ENCODE measurements at places on chromosomes 5 and 9.
A peak's percentile ranks its signal among the peaks of the same experiment; 100 is the strongest.

DNA sequence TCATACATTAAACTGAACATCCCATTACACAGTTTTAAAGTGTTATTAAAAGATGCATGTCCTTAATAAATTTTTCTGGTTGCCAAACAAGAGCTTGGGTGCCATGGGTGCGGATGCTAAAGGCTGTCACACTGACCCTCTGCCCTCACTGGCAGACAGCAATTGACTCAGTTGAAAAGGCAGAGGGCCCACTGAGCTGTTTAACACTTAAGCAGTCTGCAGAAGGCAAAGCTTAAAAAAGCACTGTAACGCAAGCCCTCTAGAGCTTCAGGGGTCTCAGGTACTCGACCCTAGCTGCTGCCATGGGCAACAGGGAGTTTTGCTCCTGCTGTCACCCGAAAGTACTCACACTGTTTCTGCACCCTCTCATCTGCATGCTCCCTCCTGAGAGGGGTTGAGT is 726.4 kb upstream of the TYRP1 start:
- DNase-seq: no peak

DNA sequence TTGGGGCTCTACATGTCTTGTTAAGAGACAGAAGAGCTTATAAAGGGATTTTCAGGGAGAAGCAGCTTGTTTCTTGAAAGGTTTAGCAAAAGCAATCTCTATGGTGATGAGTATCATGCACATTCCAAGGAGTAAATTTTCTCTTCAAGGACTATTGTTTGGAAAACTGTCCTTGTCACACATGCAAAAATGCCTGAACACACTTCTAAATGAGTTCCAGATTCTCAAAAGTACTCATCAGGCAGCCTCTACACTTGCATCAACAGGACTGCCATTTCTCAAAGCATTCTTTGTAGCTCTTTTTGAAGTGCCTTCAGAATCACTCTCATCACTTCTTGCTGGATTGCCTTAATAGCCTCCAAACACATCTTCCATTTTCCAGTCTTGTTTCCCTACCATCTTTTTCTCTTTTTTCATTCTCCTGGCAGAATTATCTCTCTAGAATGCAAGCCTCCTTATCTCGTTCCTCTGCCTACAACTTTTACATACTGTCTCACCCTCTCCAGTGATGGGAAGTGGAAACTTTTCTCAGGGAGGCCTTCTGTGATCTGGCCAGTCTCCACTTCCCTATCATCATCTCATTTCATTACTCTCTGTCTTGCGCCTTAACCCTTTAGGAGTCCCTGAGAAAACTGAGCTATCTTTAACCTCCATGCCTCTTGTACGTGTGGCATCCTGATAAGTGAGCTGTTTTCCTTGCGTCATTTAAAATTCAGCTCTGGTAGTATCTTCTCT is 631.5 kb upstream of the TLE4 start:
- no peak for DNase-seq

DNA sequence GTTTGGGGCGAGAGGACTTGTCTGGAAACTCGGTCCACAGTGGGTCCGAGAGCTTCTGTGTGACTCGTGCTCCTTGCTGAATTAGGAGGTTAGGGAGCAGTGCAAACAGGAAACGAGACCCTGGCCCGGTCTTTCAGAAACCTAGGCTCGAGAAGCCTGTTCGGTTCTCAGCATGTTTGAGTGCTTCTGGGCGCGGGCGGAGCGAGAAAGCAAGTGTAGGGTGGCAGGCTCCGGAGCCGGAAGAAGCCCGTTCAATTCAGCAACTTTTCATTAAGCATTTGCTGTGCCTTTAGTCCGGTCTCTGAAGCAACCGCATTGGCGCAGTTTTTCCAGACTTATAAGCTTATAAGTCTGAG is 547 bp downstream of the CLTA start:
- peak; percentile 21 for DNase-seq

GRCh38 chr9:126793686-126794417 is 11.0 kb upstream of the ZBTB43 start:
- no peak for DNase-seq

GRCh38 chr9:78280982-78281668 is 15.8 kb upstream of the PSAT1 start:
- no peak for DNase-seq

- DNase-seq: no peak
These were observed 278.3 kb upstream of the PTGER4 start for GRCh38 chr5:40401284-40402006.

DNA sequence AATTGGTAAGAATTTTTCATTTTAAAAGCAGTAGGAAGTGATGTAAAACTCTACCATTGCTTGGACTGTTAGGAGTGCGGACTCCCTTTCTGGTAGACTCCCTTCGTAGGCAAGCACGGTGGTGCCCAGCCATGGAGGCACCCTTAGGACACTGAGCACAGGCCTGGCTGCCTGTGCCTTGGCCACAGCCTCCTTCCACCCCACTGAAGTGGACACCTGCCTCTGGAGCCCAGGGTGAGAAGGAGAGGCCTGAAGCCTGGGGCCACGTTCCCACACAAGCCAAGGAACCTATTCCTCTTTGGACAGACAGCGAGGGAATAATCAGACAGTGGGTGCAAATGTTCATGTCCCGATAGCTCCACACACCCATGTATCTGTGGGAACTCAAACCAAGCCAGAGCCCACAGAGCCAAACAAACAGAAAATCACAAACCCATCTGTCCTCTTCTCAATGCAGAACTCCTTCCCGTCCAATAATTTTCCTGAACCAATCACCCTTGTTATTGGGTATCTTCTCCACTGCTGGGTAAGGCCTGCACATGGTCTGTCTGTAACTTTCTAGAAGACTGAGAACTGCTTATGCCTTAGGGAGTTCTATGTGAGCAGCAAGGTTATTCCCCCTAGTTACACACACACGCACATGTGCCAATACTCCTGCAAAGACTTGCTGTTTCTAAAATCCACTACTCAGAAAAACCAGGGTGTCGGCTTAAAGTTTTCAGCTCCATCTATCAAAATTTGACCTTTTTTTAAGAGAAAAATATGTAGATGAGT is 45.2 kb downstream of the UBE2QL1 start:
- DNase-seq: no peak

DNA sequence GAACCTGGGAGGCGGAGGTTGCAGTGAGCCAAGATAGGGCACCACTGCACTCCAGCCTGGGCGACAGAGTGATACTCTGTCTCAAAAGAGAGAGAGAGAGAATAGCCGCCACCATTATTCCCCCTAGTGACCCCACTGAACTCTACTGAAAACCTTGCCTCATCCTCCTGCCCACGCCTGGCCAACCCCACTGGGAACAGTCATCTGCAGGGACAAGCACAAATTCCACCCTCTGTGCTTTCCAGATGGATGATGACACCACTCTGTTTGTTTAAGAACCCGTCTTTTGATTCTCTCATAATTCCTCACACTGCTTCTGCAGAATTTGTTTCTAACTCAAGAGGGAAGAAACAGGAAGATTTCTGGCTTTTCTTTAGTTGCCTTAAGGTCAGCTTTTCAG is 12.2 kb downstream of the BHMT2 start:
- DNase-seq: no peak

DNA sequence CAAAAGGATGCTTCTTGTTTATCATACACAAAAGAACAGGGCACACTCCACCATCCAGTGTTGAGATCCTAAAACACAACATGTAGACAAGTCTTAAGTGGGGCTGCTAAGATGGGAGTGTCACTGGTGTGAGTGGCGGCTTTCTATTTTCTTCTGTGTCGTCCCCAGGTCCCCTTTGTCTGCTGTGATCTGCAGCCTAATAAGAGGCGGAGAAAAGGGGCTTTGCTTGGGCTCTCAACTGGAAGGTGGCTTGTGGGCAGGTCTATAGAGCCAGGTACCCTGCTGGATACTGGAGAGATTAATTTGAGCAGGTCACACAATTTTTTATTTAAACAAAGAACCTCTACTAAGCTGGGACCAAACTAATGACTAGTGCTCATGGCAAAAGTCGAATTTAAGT is 126.1 kb upstream of the SAP30L start:
- DNase-seq: no peak

- peak; percentile 55 for DNase-seq
These were observed 28.2 kb downstream of the SLC6A7 start for GRCh38 chr5:150217873-150218692.

GRCh38 chr5:130601-131131 is 38.7 kb downstream of the PLEKHG4B start:
- no peak for DNase-seq

GRCh38 chr5:151167022-151167421 is 9.4 kb upstream of the ANXA6 start:
- DNase-seq: no peak

Measured in activated T-helper 1 cell treated with anti-CD3 and anti-CD28 coated beads, Interleukin-2, amount 50 U/mL, for 16 hours (primary cell).